Thymus (tissue), 14 donors: ENCODE measurements at places on chromosomes 2 and 18. TPM values are rescaled to one million over a fixed set of nuclear protein-coding genes. Genes with fewer than 3 reads are reported as not detected.

DNA sequence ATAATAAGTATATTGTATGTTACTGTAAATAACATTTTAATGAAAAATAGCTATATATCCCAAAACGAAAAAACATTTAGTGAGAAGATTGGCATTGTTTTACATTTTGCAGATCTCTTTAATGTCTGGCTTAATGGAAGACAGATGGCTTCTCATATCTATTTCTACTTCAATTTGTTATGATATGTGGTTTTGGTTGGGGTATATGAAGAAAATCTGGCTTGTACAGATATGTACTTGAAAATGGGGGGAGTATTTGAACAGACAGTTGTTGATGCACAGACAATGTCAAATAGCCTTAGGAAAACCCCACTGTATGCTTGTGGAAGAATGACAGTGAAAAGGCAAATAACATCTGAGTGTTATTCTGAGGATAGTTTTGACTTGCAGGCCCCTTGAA is 23.6 kb upstream of the GMCL1 start:
- no peak for DNase-seq

DNA sequence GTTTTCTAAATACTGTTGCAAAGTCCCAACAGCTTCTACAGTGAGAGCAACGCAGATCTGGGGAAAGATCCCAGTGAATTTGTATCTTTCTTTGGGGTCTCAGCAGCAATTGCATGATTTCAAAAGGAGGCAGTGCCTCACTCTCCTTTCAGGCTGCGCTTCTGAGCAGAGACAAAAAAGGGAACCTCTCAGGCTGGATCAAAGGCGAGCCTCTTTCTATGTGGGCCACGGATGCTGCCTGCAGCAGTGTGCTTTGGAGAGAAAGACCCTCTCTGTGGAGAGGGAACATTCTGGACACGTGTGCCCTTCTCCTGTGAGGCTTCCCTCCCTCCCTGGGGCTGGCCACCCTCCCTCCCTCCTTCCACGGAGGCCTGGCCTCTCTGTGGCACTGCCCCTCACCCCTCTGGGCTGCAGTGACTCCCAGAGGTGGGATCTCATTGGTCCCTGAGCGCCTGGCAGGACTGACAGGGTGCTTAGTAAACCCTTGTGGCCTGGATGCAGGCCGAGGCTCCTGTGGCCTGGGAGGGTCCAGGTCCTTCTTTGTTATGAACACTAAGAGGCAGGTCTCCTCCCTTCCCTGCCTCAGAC is 21.6 kb upstream of the PDIA6 start:
- DNase-seq = no peak

- DNase-seq = no peak
Observed at GRCh38 chr2:129801575-129801974, 177.9 kb upstream of the RAB6C start.

SPTBN1 gene
- 74.4 TPM for total RNA-seq

DNA sequence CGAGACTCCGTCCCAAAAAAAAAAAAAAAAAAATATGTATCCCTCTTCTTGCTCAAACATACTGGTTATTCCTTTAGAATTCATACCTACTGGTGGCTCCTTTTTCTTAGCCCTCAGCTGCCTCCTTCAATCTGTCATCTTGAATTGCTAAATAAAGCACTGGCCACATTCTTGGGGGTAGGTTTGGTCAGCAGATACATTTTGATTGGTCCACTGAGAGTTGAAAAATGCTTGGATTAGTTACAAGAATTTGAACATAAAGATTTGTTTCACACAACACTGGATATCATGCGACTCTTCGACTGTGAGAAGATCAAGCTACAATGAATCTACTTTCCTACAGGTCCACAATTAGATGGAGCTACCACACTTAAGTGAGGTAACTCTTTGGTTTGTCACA is 906.1 kb upstream of the SLC39A10 start:
- no peak for DNase-seq

DNA sequence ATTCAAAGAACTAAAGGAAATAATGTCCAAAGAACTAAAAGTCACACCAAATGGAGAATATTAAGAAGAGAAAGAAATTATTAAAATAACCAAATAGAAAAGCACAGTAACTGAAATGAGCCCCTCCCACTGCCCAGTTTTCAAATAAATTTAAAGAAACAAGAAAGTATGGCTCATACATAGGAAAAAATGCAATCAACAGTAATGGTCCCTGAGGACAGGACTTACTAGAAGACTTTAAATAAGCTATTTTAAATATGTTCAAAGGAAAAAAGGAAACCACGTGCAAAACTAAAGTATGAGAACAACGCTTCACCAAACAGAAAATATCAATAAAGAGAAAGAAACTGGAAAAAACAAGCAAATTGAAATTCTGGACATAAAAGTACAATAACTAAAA is 58.9 kb downstream of the TMEM131 start:
- DNase-seq = no peak

TFPI gene
- total RNA-seq = 16.1 TPM

DNA sequence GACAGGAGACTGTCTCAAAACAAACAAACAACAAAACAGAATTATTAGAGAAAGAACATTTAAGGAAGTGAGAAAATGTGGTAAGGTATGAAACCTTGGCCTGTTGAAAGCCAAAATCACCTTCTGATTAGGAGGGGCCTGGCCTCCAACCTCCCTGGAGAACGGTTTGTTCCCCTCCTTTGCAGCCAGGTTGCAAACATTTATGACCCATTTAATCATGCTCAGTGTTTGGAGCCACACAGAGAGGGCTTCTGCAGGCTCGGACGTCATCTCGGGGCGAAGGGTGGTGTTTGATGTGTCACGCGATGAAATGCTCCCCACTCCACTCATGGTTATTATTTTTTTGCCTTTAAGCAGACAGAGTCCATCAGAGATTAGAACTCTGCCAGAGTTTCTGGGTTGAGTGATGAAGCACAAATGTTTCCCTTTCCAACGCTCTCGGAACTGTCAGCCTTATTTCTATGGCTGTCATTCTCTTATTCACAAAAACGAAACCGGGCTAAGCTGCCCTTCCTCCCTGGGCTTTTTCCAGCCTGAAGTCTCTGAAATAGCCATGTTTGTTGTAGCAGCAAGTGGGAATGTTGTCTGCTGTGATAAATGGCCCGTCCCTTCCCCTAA is 33.6 kb upstream of the ROCK2 start:
- DNase-seq = no peak

COL4A3 gene
- total RNA-seq = 0.94 TPM

GRCh38 chr2:76760367-76760704 is 761.8 kb downstream of the LRRTM4 start:
- DNase-seq = no peak

HJURP gene
- 29.7 TPM for total RNA-seq

GRCh38 chr18:513826-514530 is 13.5 kb upstream of the COLEC12 start:
- no peak for DNase-seq

GRCh38 chr2:154455866-154456265 is 242.6 kb upstream of the KCNJ3 start:
- DNase-seq = peak; percentile 12

- DNase-seq = no peak
Observed at GRCh38 chr18:61852496-61852895, 40.3 kb downstream of the RNF152 start.

DNA sequence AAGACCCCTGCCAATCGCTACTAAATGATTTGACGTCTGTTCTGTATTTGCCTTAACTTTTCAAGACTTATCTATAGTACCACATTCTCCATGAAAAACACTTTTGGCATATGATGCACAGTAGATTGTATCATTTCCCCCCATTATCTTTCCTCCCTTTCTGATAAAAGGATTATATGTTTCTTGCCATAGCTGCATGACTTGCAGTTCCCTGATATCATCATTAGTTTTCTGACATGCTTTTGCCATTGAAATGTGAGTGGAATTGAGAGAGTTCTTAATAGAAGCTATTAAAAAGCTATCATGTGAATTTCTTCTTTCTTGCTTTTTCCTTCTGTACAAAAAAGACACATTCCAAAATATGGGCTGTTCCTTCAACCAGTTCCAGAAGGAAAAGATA is 130.3 kb downstream of the TMEFF2 start:
- DNase-seq = no peak

UGT1A8 gene
- total RNA-seq = 0.24 TPM

- DNase-seq = no peak
Observed at GRCh38 chr2:223762853-223763252, 74.5 kb downstream of the AP1S3 start.

DNA sequence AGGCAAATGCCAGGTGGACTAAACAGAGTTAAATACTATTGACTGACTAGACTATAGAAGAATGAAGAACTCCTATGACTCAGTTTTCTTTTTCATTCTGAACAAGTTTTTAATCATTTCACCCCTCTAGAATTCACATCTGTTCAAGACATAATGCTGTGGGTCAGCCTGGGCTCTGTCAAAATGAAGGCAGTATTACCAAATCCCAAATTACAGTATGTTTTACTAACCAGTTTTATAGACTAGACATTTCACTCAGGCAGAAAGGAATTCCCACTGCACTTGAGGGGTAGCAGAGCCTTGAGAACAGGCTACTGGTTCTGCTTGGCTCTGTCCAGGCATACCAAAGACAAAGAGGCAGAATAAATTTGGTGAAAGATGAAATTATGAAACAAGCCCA is 511.7 kb downstream of the EPHA4 start:
- DNase-seq = no peak

- no peak for DNase-seq
Observed at GRCh38 chr2:237431372-237431771, 17.4 kb upstream of the COL6A3 start.

DNA sequence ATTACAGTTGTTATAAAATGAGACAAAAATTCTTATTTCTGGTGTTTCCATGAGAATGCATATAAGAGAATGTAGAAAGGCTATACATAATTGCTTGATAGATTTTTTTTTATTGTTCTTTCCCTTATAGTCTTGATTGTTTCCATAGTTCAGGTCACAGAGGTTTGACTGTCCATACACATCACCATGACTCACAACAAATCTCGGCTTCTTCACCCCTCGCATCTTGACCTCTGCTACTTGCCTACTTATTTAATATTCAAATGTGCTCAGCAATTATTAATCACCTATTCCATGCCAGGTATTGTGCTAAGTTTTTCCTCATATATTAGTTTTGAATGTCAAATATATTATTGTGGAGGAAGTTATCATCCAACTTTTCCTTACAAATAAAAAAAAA is 789.6 kb downstream of the RNF144A start:
- no peak for DNase-seq

DNA sequence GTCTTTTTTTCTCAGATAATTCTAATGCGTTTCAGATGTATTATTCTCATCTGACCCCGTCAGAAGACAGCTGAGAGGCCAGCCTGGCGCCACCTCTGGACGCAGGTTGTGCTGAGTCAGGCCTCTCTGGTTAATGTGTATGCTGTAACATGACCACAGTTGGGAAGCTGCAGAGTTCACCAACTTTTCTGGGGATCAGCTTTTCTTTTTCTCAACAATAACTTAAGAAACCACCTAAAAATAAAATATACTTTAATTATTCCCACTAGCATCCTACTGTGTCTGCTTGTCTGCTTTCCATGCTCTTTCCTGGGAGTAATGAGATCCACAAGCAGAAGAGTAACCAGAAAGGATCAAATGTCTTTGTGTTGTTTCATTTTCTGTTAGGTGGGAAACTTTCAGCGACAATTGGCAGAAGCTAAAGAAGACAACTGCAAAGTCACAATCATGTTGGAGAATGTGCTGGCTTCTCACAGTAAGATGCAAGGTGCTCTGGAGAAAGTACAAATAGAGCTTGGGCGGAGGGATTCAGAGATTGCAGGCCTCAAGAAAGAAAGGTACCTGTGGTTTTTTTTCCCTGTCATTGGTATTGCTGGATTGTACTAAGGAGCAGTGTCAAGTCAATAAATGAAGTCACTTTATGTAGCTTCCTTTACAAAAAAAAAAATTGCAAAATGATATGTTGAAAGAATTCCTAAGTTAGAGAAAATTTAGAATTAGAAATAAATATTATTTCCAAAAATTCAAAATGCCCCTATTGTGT is 79.8 kb downstream of the CCDC150 start:
- DNase-seq = no peak

DNA sequence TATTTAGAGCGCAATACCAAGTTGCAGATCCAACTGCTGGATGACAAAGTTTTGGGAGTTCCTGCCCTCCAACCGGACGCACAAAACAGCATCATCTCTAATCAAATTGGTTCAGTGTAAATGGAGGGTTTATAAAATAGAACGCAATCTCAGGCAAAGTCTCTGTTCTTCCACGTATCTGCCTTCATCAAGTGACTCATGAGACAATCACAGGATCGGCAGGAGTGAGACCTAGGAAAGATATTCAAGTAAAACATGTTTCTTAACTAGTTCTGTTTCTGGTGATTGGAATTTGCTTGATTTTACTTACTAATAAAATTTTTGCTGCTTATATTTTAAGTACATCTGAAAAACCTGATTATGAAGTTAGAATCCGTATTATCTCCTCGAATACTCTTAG is 7.6 kb downstream of the FZD5 start:
- no peak for DNase-seq

DNA sequence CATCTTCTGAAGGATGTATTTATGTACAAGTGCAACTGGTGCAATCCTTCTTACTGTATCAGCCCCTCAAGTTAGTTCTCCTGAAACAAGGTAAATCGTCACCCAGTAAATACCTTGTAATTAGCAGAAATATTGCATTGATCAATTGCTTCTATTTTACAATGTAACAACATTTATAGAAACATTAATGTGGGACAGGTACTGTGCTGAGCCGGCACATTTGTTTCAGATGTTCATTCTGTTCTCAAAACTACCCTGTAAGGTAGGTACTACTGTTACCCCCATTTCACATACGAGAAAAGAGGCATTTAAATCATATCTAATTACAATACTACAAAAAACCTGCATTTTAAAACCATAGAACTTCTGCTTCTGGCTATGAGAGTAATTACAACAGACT is 19.5 kb downstream of the RTN4 start:
- no peak for DNase-seq

MAP3K19 gene
- total RNA-seq = 0.05 TPM

- DNase-seq = no peak
Observed at GRCh38 chr2:151056870-151057269, 204.8 kb downstream of the RBM43 start.

DNA sequence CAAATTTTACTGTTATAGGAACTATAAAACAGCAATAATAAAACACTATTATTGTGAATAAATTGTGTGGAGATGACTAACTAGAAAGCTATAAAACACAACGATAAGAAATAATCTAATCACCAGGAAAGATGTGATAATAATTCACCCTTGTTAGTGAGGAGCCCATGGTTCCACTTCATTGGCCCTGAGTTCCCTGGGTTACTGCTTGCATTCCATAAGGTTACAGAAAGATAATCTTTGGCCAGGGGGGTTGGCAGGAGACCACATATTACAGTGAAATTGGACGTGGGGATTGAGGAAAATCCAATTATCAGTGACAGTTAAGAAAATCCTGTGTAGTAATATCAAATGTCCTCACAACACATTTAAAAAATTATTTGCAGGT is 2.5 kb upstream of the CPO start:
- DNase-seq = no peak

DNA sequence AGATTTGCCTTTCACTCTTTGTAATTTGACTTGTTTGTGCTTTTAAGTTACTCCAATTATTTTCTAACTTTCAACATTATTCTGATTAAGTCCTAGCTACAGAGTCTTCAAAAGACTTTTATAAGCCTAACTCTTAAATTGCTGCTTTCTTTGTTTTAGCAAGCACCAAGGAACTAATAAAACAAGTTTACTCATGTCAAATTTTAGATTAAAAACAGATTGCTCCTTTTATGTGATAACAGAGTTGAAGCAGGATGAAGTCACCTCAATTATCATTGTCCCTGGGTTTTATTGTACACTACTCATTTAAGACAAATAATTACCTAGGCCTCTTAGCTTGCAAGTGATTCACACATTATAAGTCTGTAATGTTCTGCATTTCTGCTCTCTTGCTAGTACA is 678.4 kb downstream of the ERBB4 start:
- DNase-seq = no peak
